ENCODE measurements at places on chromosomes 2 and 18.

- DNase-seq = no peak
Observed at GRCh38 chr2:227079726-227080125, 84.3 kb downstream of the COL4A4 start.

GRCh38 chr2:108594982-108595464 is 60.8 kb downstream of the LIMS1 start:
- DNase-seq = no peak

- peak; percentile 91 for DNase-seq
Observed at GRCh38 chr2:136381722-136382633, 264.0 kb upstream of the CXCR4 start.

- no peak for DNase-seq
Observed at GRCh38 chr2:100978582-100979191, 23.4 kb upstream of the RPL31 start.

DNA sequence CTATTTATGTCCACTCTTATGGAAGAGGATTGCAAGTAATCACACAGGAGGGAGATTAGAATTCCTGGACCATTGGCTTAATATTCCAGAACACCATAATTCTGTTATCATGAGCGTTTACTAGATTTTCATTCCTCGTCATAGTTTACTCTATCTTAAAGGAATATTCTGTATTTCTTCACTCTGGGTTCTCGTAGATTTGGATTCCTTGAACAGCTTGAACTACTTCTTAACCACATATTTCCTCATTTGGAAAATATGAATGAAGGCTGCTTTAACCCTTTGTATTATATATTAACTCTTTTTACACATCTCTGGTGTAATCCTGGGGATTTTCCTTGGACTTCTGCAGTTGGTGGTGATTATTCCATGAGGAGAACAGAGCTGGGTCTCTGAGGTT is 46.3 kb upstream of the CCBE1 start:
- no peak for DNase-seq

- no peak for DNase-seq
Observed at GRCh38 chr2:60634438-60634837, 81.0 kb upstream of the BCL11A start.

DNA sequence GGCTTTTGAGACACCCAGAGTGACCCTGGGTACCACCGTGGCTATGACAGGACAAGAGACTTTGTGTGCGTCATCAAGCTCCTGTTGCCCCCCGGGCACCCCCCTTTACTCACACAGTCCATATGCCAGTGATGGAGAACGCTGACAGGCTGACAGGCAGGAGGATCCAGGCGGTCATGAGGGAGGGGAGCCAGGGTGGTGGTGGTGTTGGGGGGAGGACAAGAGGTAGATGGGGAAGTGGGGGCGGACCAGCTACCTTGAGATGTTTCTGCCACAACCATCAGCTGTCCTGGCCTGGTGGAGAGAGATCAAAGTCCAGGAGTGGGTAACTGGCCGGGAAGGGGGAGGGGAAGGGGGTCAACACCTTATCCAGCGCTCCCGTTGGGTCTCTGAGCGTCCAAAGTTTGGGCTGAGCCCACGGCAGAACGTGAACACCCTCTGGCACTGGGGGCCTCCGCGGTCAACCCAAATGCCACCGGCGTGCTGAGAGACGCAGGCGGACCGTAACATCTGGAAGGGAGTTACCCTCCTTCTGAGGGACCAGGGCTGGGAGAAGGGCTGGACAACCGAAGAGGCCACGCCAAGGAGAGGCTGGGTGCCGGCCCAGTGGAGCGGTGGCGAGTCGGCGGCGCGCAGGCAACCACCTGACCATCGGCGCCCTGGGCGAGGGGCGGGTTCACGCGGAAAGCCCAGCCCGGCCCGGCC is 575 bp downstream of the TMEM150A start:
- DNase-seq = no peak

GRCh38 chr2:108385411-108386071 is 7.8 kb downstream of the SULT1C4 start:
- DNase-seq = no peak

All from DND-41 (cell line).